Non-pigmented ciliary epithelial cell (primary cell): ENCODE measurements at places on chromosomes 5 and 9.
A peak's percentile ranks its signal among the peaks of the same experiment; 100 is the strongest.

- DNase-seq, result peak; percentile 27
Measured at GRCh38 chr5:129996896-129997295, 92.6 kb downstream of the CHSY3 start.

- DNase-seq, result no peak
Measured at GRCh38 chr5:135246605-135246922, 152.5 kb downstream of the MACROH2A1 start.

DNA sequence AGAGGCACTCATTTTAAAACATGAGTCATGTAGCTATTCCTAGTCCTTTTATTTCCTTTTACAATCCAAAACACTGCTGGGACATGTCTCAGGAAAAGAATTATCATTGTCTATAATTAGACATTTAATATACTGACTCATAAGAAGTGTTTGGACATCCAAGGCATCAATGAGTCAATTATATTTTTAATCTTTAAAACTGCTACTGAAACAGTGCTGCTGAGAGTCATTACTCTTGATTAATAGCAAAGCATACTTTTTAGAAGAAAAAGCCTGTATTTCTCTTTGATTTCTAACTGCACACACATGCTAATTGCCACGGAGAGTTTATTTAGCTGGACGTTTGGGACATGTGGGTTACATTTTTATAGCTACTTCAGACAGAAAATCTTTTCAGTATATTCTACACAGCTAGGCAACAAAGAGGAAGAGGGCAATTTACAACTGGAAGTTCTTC lies 1249.0 kb upstream of the CDH18 start:
- DNase-seq, result peak; percentile 14

GRCh38 chr5:148746826-148747535 lies 79.4 kb upstream of the ADRB2 start:
- DNase-seq, result no peak

GRCh38 chr9:93043122-93043521 lies 15.4 kb upstream of the SUSD3 start:
- DNase-seq, result no peak

GRCh38 chr5:169696621-169697510 lies 59.8 kb downstream of the DOCK2 start:
- no peak for DNase-seq

GRCh38 chr5:113192541-113192940 lies 215.9 kb downstream of the DCP2 start:
- no peak for DNase-seq

- DNase-seq, result no peak
Measured at GRCh38 chr9:10015755-10016154, 597.0 kb downstream of the PTPRD start.

DNA sequence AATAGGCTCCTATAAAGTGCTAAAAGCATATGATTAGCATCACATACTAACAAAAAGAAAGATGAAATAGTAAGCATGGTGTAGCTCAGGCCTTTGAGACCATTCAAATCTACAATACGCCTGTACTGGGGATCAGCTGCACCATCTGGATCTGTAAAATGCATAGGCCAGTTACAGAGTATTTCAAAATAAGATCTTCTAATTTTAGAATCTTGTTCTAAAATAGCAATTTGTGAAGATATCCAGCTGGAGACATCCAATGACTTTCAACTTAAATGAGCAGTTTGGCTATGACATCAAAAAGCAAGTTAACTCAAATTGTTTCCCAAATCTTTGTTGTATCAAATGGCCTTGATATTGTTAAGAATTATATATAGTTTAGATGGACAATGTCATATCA lies 386.3 kb downstream of the MRPS30 start:
- no peak for DNase-seq

GRCh38 chr9:27485158-27485557 lies 38.9 kb upstream of the IFNK start:
- DNase-seq, result no peak

- no peak for DNase-seq
Measured at GRCh38 chr5:156588306-156588705, 261.3 kb downstream of the SGCD start.

- no peak for DNase-seq
Measured at GRCh38 chr9:83622433-83622938, 457 bp upstream of the IDNK start.

DNA sequence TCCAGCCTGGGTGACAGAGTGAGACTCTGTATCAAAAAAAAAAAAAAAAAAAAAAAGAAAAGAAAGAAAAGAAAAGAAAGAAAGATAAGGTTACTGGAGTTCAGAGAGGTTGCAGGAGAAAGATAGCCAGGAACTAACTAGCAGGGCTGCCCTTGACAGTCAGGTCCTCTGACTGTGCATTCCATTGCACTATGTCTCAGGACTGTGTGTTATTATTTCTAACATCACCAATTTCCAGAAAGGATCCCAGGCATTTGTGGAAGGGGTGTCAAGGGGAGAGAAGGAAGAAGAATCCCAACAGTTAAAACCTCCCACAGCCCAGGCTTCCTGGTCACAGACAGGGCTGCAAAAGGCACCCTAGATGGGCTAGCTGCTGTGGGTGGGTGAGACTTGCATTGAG lies 25.1 kb downstream of the KLF4 start:
- no peak for DNase-seq

DNA sequence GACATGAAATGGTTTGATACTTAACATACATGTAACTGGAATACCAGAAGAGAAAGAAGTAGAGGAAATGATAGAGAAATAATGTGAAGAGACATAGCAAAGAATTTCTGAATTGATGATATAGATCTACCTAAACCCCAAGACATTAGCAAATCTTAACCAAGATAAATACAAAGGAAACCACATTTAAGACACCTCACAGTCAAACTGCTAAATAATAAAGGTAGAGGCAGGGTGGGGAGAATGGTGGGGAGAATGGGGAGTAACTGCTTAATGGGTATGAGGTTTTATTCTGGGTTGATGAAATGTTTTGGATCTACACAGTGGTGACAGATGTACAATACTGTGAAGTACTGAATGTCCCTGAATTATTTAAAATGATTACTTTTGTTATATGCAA lies 17.5 kb downstream of the CARNMT1 start:
- no peak for DNase-seq

DNA sequence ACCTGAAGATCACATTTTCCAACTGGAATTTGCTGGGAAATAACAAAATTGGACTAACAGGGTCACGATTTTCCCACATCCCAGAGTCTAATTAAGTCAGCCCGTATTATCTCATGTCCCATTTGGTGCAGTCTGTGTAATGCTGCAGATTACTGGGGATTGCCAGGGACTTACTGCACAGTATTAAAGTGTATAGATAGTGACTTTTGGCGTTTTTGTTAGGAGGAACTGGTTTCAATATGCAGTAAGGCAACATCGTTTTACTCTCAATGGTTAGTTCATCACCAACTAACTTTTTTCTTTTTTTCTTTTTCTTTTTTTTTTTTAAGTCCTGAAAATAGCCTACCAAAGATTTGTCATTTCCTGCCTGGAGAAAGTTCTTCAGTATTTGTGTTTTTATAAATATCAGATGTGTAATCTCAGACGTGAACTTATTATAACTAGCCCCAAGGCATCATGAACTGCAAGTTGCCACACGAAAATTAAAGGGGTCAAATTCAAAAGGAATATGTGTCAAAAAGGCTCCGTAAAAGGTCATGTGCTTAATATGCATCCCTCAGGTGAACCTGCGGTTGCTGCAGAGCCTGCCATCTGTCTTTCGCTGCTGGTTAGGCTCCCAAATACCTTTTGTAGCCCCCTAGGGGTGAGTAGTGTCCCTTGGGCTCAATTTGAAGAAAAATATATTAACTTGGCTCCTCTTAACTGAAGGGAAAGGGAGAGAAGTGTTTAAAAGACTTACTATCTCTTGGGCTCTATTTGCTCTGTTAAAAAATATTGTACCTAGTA lies 176.7 kb upstream of the ADAMTSL1 start:
- DNase-seq, result no peak

GRCh38 chr5:124576848-124577409 lies 169.5 kb downstream of the ZNF608 start:
- no peak for DNase-seq

DNA sequence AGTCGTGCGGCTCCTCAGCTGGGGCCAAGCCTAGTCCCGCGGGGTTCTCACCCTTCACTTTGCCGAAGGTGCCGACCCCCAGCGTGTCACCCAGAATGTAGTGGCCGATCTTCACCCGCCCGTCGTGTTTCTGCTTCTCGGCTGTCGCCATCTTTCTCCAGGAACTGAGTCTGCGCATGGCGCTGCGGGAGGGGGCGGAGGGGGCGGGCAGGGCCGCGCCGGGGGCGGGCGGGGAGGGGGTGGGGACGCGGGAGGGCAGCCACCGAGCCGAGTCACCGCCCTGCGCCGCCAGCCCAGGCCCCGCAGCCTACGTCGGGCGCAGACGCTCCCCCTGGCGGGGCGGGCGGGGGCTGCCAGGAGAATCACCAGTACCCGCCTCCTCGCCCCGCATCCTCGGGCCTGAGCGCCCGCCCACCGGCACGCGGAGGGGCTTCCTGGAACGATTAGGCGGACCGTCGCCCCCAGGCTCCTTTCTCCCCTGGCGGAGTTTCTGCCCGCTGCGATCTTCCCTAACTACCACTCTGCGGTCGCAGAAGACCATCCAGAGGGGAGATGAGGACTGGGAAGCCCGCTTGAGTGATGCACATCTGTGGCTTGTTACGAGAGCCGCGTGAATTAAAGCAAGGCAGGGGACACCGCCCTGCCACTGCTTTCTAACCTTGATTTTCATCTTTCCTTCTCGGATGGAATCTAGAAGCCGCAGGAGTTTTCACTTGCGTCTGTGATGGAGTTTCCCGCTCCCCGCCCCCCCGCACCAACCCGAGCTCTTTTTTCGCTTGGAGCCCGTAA lies at the start of gene PRKAA1:
TSS of gene PRKAA1 (minus strand) at position 363 of the 789 bp plus-strand sequence. CDS start at position 178, 185 bp downstream.
- DNase-seq, result no peak

GRCh38 chr5:157379983-157380382 lies 80.0 kb upstream of the NIPAL4 start:
- no peak for DNase-seq

DNA sequence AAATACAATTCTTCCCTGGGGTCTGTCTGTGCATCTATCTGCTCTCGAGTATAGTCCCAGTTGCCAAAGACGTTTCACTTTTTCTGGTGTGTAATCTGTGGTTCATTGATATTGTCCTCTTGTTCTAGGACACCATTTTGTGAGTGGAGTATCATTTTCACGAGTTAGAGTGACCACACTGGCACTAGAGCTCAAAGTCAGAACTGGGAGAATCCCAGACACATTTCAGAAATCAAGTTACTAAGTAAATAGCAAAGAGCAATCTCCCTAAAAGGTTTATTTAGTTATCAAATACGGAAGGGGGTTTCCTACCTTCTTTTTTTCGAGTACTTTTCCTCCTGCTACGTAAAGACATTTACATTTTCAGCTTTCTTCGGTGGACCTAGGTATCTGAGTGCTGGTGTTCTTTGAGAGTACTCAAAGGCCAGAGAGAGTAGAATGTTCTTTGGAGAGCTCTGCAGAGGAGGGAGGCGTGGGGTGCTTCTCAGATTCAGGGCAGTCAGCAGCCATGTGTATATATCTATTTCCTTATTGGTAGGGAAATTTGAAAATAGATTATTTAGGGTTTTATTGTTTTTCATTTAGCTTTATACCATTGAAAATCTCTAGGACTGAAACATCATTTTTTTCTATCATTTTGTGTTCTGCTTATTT lies 8.9 kb upstream of the HSPA9 start:
- DNase-seq, result no peak
